ENCODE measurements at places on chromosomes 13 and 19.

GRCh38 chr19:57841122-57841763 lies 8.4 kb upstream of the ZNF587 start:
- no peak for DNase-seq

DNA sequence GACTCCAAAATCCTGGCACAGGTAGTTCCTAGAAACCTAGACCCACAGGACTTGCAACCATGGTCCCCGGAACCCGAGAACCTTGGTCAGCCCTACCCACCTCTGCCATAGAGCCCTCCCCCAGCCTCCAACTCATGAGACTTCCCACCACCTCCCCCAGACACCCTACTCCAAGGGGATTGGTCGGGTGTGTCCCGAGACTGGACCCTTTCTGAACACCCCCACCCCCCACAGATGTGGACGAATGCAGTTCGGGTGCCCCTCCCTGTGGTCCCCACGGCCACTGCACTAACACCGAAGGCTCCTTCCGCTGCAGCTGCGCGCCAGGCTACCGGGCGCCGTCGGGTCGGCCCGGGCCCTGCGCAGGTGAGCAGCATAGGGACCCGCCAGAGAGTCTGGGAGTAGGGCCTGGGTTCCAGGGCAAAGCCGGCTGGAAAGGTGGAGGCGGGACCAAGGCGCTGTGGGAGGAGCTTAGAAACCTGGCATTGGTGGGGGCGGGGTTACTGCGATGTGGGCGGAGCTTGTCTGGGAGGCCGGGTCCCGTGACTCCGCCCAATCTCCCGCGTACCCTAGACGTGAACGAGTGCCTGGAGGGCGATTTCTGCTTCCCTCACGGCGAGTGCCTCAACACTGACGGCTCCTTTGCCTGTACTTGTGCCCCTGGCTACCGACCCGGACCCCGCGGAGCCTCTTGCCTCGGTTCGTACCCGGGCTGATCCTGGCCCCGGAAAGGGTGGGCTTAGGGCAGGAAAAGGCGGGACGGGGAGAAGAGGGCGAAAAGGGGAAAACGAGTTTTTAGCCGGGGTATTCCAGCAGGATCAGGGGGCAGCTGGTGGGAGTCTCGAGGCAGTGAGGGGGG lies 11.9 kb downstream of the LTBP4 start:
- DNase-seq = peak; percentile 40

- no peak for DNase-seq
Measured at GRCh38 chr19:57664269-57665127, 4.2 kb upstream of the ZSCAN4 start.

DNA sequence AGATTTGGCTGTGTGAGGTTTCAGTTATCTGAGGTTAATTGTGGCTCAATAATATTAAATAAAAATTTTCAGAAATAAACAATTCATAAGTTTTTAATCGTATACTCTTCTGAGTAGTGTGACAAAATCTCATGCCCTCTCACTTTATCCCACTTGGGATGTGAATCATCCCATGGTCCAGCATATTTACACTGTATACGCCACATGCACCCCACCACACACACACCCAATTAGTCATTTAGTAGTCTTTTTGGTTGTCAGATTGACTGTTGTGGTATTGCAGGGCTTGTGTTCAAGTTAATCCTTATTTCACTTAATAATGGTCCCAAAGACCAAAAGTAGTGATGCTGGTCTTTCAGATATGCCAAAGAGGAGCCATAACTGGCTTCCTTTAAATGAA lies 66.4 kb upstream of the PCDH9 start:
- DNase-seq = no peak

- no peak for DNase-seq
Measured at GRCh38 chr19:31342926-31343325, 6.3 kb downstream of the TSHZ3 start.

GRCh38 chr19:54521022-54521859 lies 18.6 kb downstream of the LAIR2 start:
- no peak for DNase-seq

DNA sequence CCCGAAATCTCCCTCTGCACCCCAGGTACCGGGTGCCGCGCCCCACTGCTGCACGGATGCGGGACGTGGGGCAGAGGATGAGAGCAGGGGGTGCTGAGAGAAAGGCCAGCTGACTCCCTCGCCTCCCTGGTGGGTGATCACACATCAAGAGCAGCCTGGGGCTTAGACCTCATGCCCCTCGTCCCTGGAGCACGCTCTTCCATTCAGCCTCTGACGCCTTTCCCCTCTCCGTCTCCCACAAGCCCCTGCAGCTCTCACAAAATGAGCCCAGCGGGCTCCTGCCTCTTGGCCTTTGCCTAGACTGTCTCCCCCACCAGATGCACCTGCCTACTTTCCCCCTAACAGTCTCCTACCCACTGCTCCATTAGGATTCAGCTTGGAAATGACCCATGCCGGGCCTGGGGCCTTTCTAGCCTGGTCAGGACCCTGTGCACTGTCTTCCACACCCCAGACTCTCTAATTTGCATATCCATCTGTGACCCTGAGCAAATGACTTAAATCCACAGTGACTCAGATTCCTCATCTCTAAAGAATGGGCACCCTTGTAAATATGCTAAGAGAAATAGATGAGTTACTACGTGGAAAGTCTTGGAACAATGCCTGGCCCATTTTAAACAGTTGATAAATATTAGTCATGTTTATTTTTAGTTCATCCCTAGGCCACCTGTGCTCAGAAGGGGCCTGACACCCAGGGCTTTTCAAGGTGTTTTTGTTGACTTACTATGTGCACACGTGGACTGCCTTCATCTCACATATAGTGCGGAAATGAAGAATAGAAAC lies 582 bp upstream of the PTPRH start:
- DNase-seq = no peak

- DNase-seq = peak; percentile 18
Measured at GRCh38 chr13:77698201-77699058, 943 bp downstream of the SLAIN1 start.
